Activated CD4-positive, alpha-beta memory T cell treated with anti-CD3 and anti-CD28 coated beads for 36 hours (primary cell): ENCODE measurements at places on chromosomes 5 and 9.

DNA sequence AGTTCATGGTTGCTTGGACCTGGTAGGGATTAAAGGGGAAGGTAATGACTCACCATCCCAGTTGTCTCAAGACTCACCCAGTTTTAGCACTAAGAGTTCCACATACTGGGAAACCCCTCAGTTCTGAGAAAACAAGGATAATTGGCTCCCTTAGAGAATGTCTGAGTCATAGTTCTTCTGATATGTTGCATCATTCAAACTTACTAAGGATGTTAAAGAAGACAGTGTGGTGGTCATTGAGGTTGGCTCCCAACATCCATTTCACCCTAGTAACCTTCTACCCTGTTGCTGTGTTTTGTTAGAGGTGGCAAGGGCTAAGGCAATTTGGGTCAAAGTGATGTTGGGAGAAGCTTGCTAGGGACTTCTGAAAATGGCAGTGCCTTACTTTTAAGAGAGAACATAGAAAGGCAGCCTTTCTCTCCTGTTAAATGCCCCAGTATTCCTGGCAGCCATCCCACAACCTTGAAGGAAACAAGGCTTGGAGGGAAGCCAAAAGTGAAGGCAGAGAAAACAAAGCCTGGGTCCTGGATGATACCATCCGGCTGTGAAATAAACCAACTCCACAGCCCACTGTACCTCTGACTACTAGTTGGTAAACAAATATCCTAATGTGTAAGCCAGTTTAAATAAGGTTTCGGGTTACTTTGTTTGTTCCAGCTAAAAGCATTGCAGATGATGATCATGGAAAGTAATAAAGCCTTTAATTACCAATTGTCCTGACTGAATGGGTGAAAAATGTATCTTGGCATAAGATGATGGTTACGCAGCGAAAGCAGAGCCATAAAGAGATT, 80.4 kb upstream of the ADAMTSL1 start:
- no peak for DNase-seq

DNA sequence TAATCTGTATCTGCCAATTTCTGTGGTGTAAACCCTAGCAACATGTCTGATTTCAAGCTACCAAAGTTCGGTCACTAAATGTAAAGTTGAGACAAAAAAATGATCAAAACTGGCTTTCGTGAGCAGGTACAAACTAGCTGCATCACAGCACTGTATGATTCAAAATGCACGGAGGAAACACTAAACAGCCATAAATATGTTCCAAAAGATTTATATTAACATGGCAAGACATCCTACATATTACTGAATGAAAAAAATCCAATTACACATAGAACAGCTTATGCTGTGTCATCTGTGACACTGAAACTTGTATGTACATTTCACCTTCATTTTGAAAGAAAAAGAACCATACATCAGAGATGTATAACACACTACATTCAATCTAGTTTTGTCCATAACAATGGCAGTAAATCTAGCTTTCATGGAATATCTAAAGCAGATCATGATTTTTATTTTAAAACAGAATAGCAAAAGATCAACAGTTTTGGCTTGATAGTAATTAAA, 14.4 kb downstream of the GNAQ start:
- no peak for DNase-seq

GRCh38 chr5:154286557-154286956, 96.0 kb downstream of the GALNT10 start:
- no peak for DNase-seq

GRCh38 chr5:139961435-139962157, 81.5 kb downstream of the NRG2 start:
- DNase-seq: no peak

DNA sequence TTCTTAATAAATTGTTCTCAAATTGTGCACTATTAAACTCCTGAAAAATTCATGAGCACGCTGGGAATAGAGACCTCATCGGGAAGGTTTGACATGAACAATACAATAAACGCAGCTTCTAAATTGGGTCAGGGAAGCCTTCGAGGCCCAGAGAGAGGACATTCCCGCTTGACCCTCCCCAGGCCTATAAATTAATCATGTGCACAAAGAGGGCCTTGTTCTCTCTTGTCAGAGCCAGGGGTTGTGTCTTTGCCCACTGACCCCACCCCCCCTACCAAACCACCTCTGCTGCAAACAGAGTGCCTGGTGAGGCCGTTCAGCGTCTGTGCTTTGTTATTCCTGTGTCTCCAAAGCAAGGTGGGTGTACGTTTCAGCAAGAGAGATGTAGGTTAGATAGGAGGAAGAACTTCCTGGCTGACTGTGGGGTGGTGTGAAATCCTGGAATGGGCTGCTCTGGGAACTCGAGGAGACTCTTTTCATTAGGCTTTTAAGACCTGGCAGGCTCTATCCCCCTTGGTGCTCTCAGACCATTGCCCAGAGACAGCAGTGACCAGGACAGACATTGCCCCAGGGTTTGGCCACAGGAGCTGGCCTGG, 18.2 kb upstream of the DAB2IP start:
- no peak for DNase-seq

- no peak for DNase-seq
Observed at GRCh38 chr9:70832492-70832891, 288.9 kb downstream of the TRPM3 start.

DNA sequence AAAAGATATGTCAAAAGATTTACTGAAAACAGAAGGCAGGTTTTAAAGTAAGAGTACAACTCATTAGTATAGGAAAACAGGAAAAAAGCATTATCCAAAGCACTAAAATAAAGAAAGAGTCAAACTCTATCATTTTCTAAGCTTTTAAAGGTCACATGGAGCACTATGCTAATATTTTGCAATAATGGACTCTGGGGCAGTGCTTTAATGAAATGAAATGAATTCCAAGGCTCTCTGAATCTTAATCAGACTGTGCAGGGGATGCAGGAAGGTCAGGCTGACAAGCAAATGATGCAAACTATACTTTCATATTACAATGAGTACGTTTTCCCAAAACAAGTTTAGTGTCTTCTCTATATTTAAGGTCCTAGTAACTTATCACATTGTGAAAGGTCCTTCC, 981.9 kb upstream of the DMAC1 start:
- DNase-seq: no peak

DNA sequence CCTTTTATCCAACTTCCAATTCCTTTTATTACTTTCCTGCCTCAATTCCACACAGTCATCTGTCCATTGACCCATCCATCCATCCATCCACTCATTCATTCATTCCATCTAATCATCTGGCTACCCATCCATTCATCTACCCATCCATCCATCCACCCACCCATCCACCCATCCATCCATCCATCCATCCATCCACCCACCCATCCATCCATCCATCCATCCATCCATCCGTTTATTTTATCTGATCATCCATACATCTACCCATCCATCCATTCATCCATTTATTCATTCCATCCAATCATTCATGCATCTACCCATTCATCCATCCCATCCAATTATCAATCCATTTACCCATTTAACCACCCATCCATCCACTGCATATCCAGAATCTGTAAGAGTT, 11.6 kb downstream of the PAEP start:
- DNase-seq: no peak

GRCh38 chr9:136309101-136309801, 5.4 kb upstream of the CCDC187 start:
- DNase-seq: no peak

DNA sequence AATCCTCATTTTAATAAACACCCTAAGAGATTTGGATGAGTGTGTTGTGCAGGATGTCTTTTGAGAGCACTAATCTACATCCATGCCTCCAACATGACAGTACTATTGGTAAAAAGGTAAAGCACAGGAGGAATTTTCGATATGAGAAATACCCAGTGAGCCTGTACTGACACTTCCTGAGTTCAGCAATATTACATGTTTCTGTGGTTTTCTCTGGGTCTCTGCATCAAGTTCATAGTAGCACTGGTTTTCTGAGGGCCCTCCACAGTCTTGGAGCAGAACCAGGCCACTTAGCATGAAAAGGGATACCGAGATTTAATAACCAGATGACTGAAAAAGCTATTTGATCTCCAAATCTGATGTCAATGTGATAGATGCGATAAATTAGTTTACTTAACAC, 524.1 kb downstream of the TMEM38B start:
- no peak for DNase-seq

GRCh38 chr5:142894749-142895148, 124.6 kb downstream of the ARHGAP26 start:
- no peak for DNase-seq

DNA sequence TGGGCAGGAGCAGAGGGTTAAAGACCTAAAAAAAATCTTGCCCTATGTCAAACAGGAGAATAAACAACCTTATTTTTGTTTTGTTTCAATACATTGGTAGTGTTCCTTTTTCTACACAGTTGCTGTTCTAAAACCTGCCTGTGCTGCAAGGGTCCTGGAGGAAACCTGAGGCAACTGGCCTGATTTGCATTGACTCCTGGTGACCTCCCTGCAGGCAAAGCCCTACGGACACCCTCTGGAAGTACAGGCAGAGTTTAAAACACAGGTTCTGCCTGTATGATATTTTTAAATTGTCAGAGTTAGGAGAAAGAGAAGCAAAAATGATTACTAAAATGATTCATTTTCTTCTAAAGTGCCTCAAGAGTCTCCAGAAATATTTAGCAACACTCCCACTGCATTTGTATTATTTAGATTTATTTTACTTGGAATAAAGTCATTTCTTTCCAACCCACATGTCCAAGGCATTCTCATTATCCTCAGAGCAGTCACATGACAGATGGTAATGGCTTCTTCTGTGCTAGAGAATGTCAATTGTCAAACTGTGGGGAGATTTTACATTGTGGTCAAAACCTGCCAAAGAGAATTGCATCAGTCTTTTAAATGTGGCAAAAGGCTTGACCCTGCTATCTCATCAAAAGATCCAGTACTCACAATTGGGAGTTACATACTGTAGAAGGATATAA, 559.6 kb downstream of the CETN3 start:
- no peak for DNase-seq

DNA sequence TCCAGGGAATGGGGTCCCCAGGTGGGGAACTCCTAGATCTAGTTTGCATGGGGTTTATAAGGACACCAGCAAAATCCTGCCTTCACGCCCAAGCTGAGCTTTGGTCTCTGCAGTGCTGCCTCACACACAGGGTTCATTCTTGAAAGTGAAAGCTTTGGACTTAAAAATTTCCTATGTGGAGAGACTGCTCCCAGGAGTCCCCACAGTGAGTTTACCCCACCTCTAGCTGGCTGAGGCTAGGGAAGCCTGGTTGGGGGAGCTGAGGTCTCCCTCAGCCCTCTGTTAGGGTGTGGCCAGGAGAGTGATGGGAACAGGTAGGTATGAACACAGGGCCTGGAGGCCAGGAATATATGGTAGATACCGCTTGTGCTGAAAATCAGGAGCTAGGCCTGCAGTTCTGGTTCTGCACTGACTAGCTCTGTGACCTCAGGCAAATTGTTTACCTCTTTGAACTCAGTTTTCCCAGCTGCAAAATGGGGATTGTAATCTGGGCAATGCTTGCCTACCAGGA, 41.5 kb upstream of the LARP1 start:
- DNase-seq: no peak

GRCh38 chr9:72800328-72800994, 152.4 kb downstream of the ALDH1A1 start:
- no peak for DNase-seq

GRCh38 chr9:89550346-89550927, 52.5 kb upstream of the SEMA4D start:
- no peak for DNase-seq

- DNase-seq: no peak
Observed at GRCh38 chr5:15618938-15619337, 119.0 kb downstream of the FBXL7 start.

- peak; percentile 48 for DNase-seq
Observed at GRCh38 chr9:122904466-122904822, 715 bp downstream of the RC3H2 start.

- no peak for DNase-seq
Observed at GRCh38 chr9:121312169-121312568, 44.2 kb downstream of the GSN start.

- DNase-seq: no peak
Observed at GRCh38 chr5:108703313-108703712, 44.4 kb upstream of the FER start.

DNA sequence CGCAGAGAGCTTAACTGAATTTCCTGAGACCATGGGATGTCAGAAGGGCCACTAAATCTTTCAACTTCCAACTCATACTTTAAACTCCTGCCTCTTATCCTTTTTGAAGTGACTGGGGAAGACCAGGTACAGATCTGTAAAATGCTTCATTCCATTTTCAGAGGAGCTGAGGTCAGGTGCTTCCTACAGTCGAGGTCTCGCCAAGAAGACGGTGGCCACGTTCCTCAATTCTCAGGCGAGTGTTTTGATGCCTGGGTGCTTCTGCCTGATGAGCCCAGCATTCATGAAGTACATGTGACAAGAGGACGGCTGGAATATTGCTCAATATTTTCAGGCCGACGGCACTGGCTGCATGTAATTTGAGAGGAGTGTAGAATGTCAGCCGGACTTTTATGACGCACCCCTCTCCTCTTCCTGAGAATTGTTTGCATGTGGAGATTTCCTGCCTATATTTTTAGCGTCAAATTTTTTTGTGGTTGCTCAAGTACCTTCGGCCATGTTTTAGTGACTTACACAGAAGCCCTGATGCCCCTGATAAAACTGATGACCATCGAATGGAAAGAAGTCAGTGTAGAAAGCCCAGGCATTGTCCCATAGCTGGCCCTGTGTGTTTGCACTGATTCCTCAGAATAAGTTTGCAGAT, 38.8 kb upstream of the GLRX start:
- DNase-seq: no peak

DNA sequence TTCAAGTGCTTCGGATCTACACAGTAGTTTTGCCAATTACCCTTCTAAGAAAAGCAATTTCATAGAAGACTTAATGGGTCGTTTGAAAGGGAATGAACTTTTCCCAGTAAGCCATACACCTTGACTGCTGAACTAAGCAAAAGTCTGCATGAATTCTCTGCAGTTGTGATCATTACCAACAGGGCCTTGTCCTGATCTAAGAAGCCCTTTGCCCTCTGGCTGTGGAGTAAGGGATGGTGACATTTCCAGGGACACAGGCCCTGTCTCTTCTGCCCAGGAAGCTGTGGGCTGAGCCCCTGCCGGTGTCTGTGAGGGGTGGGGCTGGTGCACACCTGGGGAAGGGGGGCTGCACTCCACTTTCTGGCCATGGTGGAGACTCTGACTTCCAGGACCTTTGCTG, 30.5 kb downstream of the ZDHHC11 start:
- no peak for DNase-seq

- DNase-seq: no peak
Observed at GRCh38 chr9:21680590-21680989, 121.8 kb upstream of the MTAP start.

GRCh38 chr5:168137265-168137664, 154.2 kb upstream of the WWC1 start:
- no peak for DNase-seq

DNA sequence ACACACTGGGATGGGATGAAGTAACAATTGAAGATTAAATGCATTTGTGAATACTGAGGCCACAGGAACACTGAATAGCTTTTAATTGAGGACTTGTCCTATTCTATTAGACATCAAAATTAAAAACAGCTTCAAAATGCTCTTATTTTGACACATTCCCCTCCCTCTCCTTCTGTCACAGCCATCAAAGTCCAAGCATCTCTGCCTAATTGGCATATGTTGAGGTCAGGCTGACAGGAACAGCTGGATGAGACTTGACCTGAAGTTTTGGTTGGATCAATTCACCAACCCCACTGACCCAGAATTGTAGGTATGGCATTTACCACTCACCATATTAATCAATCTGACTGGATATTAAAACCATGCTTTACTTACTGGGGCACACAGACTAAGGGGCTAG, 96.3 kb downstream of the PTCH1 start:
- DNase-seq: no peak
